ENCODE measurements at places on chromosomes 5 and 9.
A peak's percentile ranks its signal among the peaks of the same experiment; 100 is the strongest.

GRCh38 chr5:129079496-129079895 is 15.1 kb upstream of the ISOC1 start:
- DNase-seq = no peak

DNA sequence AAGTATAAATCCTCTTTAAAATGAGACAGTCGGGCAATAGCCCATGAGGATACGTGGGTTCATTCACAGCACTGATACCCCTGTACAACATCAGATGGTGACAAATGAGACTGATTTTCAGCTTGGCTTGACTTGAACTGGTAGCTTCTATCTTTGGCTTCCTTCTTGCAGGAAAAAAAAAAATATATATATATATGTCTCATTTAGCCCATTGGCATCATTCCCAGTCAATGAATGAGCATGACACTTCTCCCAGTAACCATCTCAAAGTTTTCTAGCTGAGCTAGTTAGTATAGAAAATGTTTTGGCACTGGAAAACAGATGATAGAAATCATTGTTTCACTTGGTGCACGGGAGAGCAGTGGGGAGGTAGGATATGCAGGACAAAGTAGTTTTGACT is 222.5 kb upstream of the TAS2R1 start:
- peak; percentile 12 for DNase-seq

DNA sequence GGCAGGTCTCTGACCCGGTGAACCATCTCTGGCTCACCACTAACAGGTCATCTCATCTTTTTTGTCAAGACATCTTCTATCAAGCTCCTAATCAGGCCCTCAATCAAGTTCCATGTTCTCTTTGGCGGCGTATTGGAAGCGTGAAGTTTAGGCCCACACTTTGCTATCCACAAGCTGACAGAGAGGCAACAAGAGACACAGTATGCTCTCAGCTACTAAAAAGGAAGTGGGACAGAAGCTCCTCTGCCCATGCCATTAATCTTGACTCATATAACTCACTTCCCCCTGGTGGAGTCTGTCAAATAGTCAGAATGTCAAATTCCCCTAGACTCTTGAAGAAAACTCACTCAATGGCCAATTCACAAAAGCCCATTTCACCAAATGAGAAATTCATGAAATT is 77.6 kb upstream of the TMC1 start:
- no peak for DNase-seq

DNA sequence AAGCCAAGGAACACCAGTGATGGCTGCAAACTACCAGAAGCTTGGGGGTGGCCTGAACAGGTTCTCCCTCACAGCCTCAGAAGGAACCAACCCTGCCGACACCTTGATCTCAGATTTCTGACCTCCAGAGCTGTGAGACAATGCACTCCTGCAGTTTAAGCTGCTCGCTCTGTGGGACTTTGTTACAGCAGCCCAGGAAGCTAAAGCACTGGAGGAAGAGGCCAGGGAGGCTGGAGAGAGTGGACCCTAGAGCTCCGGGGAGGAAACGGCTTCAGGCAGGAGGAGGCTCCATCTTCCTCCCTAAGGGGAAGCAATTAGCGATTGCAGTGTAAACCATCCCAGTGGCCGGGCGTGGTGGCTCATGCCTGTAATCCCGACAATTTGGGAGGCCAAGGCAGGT is 25.1 kb downstream of the BARX1 start:
- no peak for DNase-seq

GRCh38 chr9:89579741-89580385 is 24.9 kb upstream of the GADD45G start:
- DNase-seq = no peak

DNA sequence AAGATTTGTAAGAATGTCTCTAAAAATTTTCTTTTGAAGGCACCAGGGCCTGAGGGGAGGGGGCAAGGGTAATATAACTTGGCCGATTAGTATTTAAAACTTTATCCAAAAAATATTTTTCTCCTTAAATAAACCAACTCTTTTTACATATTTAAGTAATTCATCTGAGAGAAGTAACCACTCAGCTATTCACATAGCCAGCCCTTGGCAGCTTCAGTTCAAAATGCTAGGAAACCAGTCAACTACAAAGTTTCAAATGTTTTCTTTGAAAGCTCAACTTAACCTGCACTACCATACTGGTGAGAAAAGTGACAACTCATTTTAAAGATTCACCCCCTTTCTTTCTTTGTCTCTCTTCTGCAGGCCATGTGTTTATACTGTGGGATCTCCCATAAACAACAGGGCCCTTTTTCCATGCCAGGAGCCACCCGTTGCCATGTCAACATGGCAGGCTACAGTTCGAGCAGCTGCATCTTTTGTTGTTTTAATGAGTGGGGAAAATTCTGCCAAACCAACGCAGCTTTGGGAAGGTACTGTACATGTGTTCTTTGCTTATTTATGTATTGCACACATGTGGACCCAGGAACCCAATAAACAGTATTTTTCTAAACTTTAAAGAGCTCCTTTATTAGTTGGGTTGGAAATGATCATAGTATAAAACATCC is 46.3 kb downstream of the AOPEP start:
- DNase-seq = no peak
